Left renal pelvis (tissue), 4 donors: ENCODE measurements at places on chromosomes 3 and 15.

GRCh38 chr3:100299016-100299415 lies 35.5 kb upstream of the NIT2 start:
- no peak for DNase-seq

DNA sequence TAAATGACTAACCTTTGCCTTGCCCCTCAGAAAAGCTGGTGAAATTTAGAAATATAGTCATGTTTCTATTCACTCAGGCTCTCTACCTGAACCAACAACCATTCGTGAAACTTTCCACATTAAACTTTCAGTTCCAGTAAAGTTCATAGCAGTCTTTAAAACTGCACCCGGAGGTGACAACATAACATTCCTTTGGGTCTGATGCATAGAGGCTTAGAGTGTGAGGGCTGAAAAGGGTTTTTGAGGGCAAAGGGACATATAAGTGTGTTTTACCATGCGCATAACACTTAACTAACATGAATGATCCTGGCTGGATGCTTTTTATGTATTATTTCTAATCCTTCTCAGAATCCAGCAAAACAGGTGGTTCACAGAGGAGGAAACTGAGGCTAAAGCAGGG lies 471.7 kb upstream of the MCTP2 start:
- no peak for DNase-seq

DNA sequence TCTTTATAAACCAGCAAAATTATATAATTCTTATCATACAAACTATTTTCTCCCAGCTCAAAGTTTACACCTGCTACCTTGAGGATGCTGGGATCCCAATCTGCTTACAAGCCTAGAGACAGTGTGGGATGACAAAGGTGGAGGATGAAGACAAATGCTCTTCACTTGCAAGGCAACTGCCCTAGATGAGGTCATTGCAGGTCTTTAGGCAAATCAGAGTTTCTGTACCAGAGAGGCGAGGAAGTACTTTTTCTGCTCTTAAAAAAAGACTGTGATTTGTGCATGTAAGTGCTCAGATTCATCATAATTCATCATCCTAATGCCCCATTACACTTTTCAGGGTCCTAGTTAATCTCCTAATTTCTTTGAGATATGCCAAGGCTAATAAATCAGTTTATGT lies 376.1 kb downstream of the ZPLD1 start:
- DNase-seq = no peak

- DNase-seq = no peak
Observed at GRCh38 chr3:54519493-54519892, 397.1 kb downstream of the CACNA2D3 start.

- no peak for DNase-seq
Observed at GRCh38 chr3:10968401-10968800, 24.1 kb upstream of the SLC6A1 start.

DNA sequence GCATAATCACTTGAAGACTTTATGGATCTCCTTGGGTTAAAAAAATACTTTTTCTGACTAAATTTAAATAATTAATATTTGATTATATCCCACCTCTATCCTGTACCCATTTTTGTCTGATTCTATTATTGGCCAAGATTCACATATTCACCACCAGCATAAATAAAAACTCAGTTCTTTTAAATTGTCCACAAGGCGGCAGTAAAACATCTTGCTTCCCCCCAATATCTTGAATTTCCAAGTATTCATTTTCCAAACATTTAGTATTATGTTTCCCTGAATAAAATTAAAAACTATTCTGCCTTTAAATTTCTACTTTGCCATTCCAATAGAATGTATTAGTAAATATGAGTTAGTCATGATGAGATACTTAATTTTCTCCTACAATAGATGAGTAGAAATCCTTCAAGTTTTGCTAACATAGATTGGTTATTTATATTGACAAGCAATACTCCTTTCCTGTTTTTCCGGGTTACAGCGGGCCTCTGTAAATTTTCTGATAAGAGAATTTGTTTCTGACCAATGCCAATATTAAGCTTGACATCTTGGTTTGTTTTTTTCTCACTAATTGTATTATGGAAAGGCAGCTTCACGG lies 218.7 kb upstream of the MDFIC2 start:
- peak; percentile 21 for DNase-seq
